ENCODE measurements at places on chromosomes 3 and 15.
A peak's percentile ranks its signal among the peaks of the same experiment; 100 is the strongest.

GRCh38 chr3:197906023-197906849 lies 43.8 kb upstream of the RPL35A start:
- peak; percentile 87 for DNase-seq

DNA sequence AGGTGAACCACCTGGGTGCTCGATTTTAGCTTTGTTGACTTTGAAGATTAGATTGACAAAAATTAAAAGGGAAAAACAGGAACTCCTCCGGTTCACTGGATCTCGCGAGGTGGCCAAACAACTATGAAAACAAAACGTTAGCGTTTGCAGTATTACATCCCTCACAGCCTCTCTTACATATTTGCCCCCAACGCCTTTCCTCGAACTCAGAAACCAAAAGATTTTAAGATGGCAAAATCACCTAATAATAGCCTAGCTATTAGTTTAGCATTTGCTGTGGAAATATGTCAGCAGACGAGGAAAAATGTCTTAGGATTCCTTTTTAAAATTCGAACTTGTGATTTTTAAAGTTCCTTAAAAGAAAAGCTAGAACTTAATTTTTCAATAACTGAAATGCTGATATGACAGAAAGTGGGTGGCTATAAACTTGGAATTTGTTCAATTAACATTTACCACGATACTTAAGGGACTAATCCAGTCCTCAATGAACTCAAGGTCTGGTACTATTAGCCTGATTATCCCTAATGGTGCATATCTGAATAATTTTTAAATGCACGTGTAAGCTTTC lies 491 bp upstream of the SENP7 start:
- peak; percentile 1 for DNase-seq

- DNase-seq = no peak
Measured at GRCh38 chr3:8494327-8494726, 7.3 kb upstream of the LMCD1 start.

DNA sequence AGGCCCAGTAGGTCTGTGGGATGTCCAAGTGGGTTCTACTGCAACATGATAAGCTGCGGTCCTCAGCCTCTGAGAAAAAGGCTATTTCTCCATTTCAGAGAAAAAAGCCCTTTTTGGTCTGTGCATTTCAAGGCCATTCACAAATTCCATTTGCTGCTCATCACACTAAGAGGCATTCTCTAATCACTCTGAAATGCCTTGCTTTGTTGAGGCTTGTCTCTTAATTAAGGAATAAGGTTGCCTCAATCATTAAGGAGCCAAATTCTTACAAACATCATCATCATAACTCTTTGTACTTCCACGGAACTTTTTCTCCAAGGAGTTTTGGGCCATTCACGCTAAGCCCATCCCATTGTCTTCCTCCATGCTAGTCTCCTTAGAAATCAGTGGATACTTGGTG lies 74.4 kb downstream of the BOC start:
- no peak for DNase-seq

DNA sequence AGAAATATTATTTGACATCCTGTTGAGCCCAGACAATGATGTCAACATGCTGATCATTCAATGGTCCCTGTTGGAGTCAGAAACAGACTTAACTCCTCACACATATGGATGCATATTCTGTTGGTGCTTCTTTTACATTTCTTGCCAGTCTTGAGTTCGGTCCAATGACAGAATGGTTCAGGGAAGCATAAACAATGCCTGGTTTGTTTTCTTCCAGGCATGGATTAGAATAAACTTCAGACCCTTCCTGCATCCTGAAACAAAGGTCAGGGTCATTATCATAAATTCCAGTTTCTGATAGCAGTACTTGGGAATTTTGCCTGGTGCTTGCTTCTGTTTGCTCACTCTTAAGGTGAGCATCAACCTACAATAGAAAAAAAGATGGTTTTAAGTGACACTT lies 33.3 kb downstream of the BTLA start:
- no peak for DNase-seq

DNA sequence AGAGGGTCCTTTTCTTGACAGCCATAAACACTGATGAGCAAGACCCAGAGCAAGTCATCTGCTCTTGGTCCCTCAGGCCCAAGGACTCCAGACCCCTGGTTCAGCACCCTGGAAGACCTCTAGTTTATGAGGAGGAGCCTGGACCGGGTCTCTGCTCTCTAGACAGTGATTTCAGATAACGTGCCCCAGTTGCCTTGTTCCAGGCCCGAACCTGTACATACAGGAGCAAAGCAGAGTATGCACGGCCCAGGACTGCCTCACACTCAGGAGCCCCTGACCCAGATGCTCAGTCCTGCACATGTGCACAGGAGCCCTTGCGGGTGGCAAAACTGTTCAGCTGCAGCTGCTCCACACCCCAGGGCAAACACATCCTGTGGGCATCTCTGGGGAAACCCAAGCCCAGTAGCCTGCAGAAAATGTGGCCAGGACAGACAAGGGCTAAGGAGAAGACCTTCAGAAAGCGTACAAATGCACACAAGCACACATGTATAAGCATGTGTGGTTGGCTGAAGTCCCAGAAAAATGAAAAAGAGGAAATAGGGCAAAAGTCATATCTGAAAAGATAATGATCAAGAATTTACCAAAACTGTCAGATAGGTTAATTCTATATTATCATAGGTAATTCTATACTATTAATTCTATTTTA lies 59.9 kb upstream of the CORO2B start:
- DNase-seq = no peak

- DNase-seq = no peak
Measured at GRCh38 chr3:30187366-30187765, 419.0 kb upstream of the TGFBR2 start.

GRCh38 chr3:120022729-120023128 lies 71.5 kb downstream of the GSK3B start:
- DNase-seq = no peak

- peak; percentile 22 for DNase-seq
Measured at GRCh38 chr3:24963762-24964625, 464.1 kb upstream of the RARB start.

GRCh38 chr3:61569856-61570580 lies 8.6 kb downstream of the PTPRG start:
- DNase-seq = no peak

- no peak for DNase-seq
Measured at GRCh38 chr3:23735062-23735461, 70.7 kb upstream of the UBE2E1 start.

Measured in NB4 (cell line).